Nephron progenitor cell (in vitro differentiated cells): ENCODE measurements at places on chromosomes 3 and 15.

DNA sequence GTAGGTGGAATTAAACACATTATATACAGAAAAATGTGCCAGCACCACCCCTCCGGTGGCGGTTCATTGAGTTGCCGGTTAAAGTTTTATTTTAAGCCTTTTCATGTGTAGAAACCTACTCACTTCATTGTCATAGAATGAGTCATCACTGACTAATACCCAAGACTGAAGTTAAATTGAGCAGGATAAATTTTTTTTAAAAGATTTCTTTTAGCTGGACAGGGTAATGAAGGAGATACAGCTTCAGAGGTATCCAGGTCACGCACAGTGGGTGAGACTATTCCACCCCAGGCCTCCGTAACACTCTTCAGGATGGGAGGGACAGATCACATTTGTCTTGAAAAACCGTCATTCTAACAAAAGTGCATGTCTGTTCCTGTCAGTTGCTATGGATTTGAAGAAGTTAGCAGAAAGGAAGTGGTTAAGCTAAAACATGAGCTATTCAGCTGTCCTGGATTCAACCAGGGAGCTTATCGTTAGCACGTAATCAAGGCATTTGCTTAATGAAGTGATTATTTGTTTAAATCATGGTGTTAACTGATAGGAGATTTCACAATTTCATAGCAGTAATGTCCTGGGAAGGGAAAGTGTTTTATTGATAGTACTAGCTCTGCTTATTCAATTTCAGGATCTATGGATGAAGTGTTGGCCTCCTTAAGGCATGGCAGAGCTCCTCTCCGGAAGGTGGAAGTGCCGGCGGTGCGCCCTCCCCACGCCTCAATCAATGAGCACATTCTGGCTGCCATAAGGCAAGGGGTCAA lies 23.4 kb downstream of the WHAMM start:
- DNase-seq: no peak

GRCh38 chr3:177906578-177907229 lies 629.5 kb upstream of the KCNMB2 start:
- no peak for DNase-seq

DNA sequence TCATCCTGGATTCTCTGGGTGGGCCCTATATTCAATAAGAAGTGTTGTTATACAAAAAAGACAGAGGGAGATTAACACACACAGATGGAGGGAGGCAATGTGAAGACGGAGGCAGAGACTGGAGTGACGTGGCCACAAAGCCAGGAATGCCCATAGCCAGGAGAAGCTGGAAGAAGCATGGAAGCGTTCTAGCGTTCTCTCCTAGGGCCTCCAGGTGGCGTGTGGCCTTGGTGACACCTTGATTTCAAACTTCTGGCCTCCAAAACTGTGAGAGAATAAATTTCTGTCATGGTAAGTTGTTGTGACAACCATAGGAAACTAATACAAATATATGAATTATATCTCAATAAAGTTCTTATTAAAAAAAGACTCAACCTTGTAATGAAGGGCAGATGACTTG lies 21.3 kb downstream of the THBS1 start:
- DNase-seq: no peak

DNA sequence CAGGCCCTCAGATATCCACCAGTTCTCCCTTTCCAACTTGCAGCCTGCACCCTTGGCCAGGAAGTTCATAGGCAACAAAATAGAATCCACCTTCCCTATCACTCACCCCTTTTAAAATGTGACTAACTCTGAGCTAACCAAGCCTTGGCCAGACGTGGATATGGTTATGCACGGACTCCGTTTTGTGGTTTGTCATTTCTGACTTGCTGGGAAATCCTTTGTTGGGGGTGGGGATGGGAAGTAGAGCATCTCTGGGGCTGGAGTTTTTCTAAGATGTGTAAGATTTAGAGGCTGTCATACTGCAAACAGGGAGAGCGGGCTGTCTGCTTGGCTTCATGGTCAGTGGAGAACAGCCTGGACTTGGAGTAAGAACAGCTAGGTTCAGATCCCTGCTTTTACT lies 62.6 kb downstream of the SMAD3 start:
- DNase-seq: no peak

GRCh38 chr3:115788921-115789470 lies 165.7 kb downstream of the GAP43 start:
- DNase-seq: no peak

GRCh38 chr3:158773845-158774830 lies 27.7 kb upstream of the MFSD1 start:
- no peak for DNase-seq

GRCh38 chr15:76636059-76636458 lies 269.1 kb downstream of the SCAPER start:
- DNase-seq: no peak

DNA sequence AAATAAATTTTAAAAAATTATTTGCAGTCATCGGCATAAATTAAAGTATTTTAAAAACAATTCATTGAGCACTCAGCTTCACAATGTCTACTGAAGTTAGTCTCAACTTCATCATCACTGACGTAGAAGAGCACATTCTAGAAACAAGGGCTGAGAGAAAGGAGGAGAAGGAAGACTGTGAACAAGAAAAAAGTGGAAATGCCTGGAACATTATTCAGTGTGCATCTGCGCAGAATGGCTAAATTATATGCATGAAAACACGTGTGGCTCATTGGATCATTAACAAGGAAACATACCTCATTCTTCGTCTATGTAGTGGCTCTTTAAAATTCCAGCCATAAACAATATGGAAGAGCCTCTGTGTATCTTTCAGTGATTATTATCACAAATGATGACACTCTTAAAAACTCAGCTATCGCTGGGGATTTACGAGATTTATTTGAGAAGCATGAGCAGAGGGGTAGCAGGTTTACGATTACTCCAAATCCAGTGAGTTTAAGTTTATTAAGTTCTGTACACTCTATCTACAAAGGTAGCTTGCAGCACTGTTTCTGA lies 404.2 kb upstream of the CDIN1 start:
- no peak for DNase-seq

- no peak for DNase-seq
Measured at GRCh38 chr3:23055733-23056376, 147.3 kb upstream of the UBE2E2 start.

DNA sequence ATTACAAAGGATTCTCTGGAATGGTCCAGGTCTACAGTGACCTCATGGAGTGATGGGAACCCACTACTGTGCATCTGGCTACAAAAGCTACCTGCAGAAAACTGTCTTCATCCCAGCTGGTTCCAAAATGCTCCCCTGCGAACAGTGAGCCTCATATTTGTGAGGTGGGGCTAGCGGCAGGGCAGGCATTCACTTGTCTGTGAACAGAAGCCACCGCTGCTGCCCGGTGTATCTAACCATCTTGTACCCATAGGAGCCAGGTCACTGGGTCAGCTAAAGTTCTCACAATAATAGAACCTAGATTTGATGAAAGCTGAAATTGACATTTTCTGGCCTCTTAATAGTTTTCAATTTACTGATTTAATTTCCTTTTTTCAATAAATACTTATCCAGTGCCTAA lies 150.7 kb downstream of the KLF13 start:
- no peak for DNase-seq

- DNase-seq: peak; percentile 73
Measured at GRCh38 chr15:67832897-67833709, 6.7 kb downstream of the RNU6-1 start.

GRCh38 chr3:24388611-24389010 lies 106.0 kb downstream of the THRB start:
- DNase-seq: no peak

- no peak for DNase-seq
Measured at GRCh38 chr3:197503652-197504051, 52.1 kb downstream of the BDH1 start.

DNA sequence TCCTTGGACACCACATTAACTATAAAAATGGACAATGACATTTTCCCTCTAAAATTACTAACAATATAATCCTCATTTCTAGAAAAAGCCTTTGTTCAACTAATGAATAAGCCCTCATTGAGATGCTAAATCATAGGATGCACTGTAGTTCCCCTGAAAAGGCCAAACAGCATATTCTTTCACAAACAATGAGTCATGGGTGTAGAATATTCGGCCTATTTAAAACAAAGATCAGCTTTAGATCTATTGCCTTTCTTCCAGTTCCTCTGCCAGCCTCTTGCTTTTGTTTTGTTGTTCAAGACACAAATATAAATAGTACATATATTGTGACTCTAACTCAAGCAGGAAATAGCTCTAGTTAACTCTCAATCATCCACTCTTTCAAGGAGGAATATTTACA lies 82.5 kb downstream of the ADAM10 start:
- no peak for DNase-seq

DNA sequence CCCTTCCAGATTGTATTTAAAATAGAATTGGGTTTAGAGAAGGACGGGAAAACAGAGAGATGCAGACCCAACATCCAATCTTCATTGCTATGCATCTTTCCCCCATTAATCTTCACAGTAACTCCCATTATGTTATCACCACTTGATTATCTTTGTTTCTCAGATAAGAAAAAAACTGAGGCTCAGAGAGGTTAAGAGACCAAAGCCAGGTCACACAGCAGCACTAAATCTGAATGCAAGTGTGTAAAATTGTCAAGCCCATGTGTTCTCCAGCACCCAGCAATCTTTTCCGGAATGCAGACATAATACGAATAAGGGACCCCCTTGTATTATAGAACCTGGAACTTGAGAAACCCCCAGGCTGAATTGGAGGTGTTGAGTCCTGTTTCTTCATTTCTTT lies 80.5 kb upstream of the TRIM42 start:
- no peak for DNase-seq

DNA sequence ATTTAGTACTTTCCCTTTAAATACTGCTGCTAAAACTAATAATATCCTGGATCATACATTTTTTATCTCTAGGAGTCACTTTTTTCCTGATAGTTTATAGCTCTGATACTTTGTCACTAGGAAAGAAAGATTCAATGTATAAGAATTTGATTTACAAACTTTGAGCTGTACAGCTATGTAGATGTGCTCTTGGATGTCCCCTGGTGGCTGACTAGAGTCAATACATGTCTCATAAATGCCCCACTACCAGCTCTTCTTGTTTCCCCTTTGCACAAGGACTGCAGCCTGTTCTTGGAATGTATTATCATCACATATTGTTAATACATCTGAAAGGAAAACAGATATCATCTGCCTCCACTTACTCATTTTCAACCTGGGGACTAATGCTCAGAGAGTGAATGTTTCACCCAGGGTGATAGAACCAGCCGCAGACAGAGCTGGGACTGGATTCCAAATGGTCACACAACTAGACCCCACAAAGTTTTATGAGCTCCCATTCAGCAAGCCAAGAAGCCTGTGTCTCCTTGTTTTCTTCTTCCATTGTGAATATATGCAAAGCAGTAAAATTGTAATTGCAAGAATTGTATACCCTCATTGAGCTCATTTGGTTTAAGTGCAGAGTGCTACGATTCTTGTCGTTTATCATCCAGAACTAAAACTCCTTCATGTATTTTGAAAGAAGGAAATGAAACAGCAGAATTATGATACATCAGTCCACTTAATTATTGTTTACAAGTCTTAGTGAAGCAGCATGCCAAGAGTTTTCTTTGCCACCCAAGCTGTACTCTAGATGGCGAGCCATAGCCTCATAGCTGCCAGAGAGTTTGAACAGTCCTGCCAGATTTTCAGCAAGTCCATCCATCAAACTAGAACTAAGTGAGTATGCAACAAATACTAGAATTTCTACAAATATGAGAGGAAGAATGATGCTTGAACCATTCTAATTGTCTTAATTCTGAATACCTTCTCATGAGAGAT lies 261.6 kb upstream of the LMCD1 start:
- peak; percentile 58 for DNase-seq

DNA sequence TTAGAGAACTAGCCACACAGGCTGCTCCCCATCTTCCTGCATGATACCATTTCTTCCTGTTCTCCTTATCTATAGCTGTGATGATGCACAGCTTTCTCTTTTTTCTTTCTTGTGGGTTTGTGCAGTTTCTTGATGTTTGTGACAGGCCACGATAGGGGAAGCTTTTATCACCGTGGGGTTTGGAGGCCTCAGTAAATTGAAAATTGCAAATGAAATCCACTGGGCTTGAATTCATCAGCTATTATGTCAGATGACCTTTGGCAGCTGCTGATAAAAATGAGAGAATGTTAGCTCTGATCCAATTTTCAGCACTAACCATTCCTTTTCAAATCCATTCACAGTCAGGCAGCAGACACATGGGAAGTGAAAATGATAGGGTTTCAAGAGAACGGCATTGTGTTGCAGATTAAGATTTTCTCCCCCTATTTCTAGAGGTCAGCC lies 176.9 kb upstream of the SOX2 start:
- no peak for DNase-seq

- no peak for DNase-seq
Measured at GRCh38 chr3:72745146-72745999, 102.9 kb downstream of the SHQ1 start.

DNA sequence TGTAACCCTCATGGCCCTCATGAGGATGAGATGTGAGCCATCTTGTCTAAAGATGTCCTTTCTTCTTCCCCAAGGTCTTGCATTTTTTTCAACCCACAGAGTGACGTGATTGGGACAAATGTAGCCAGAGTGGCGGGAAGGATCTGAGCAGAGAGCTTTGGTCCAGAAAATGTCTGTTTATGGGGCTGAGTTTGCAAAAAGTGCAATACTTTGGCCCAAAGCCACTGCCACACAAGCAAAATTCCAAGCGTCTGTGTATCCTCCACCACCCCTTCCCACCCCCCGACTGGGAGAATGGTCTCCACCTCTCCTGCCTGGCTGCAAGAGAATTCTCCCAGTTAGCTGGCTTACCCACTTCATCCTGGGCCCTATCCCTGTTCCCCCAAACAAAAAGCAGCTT lies 246.9 kb upstream of the LRIG1 start:
- no peak for DNase-seq

DNA sequence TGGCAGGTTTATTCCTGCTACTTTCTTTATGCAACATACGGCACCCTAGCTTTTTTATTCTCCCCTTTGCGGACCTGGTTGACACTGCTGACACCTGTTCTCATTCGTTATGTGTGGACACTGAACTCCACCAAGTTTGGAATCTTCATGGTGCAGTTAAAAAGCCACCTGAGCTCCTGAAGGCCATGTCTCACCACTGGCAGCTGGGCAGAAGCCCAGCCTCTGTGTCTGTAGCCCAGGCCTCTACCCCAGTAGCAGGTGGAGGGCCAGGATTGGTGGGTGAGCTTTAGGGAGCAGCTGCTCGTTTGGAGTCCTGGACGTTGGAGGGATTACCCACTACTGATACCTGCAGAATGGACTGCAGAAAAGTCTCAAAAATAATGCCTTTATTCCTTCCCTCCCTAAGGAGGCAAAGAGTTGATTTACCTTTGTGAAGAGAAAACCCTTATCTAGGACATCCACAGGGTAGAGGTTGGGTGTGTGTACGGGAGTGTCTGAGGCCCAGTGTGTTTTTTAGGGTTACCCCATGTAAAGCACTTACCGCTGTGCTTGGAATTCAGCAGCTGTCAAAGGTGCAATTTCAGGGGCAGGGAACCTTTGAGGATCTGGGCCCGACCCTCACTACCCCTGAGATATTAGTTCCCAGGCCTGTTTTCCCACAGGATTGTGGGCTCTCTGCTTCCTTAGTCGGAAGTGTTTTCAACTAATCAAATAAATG lies 637 bp upstream of the CCNDBP1 start:
- no peak for DNase-seq

DNA sequence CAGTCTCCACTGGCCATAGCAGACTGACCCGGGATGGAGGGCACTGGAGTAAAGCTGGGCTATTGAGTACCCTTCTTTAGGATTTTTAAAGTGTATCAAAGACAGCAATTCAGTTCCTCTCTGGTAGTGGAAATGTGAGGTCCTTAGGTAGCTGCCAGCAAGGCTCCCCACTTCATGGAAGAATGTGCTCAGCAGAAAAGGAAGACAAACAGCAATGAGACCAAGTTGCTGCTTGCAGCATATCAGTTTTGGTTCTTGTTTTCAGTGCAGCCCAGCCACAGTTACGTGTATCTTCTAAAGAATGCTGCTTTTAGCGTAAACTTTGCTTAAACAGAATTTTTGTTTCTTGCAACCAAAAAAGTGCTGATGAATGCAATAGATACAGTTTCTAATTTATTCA lies 374.0 kb upstream of the CBLB start:
- DNase-seq: no peak
